Dorsolateral prefrontal cortex (tissue), 122 donors: ENCODE measurements at places on chromosomes 1 and 21.

DNA sequence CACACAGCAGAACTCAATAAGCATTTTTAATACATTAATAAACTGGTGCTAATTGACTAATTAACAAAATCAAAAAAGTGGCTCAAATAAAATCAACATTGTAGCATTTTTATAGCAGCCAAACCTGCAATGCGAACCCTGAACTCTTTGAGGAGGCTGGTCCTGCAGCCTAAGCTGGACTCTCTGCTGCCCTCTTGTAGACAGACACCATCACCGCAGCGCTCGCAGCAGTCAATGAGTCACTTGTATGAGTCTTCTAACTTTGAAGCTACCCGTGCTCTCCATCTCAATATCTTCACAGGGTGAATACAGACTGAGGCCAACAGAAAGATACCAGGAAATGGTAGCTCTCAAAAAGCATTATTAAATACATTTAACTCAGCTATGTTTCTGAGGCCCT is 9.7 kb upstream of the KRTAP7-1 start:
- no peak for DNase-seq

GRCh38 chr1:201763455-201764140 is 65.4 kb upstream of the IPO9 start:
- DNase-seq, result no peak

DNA sequence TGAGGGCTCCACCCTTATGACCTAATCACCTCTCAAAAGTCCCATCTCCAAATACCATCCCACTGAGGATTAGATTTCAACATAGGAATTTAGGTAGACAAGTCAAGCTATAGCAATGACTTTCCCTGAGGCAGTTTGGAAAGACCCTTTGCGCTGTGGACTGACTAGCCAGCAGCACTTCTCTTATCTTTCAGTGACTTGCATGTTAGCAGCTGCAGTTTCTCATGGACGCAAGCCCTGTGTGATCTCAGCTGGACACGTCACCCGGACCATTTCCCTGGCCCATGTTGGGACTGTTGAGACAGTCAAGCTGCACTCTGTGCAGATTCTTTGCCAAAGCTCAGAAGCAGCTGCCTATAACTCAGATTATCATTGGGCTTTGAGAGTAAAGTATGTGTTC is 408.1 kb upstream of the USP24 start:
- DNase-seq, result no peak

DNA sequence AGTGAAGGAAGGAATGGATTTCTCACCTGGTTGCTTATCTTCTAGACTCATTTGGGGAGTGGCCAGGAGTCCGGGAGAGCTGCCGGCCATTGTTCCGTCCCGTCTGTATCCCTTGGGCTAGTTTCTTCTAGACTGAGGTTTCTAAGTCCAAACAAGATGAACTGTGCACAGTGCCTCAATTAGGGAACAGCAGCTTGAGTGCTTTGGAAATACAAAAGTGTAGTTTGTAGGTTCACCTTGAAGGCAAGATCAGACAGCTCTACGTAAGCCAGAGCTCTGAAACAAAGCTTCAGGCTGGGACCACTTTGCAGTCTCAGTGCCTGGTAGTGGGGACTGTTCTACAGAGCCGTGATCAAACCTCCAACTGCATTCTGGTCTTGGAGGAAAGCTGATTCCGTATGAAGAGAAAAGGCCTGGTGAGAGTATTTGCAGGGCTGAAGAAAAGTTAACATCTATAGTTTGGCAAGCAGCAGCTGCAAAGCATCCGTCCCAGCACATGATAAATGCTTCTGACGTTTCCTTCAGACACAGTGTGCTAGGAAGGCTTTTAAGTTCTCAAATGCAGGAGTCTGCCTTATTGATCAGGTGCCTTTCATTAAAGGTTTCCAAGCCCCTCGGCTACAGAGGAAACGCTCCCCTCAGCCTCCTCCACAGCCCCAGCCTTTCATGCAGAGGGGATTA is 432.8 kb downstream of the KIF26B start:
- no peak for DNase-seq

DNA sequence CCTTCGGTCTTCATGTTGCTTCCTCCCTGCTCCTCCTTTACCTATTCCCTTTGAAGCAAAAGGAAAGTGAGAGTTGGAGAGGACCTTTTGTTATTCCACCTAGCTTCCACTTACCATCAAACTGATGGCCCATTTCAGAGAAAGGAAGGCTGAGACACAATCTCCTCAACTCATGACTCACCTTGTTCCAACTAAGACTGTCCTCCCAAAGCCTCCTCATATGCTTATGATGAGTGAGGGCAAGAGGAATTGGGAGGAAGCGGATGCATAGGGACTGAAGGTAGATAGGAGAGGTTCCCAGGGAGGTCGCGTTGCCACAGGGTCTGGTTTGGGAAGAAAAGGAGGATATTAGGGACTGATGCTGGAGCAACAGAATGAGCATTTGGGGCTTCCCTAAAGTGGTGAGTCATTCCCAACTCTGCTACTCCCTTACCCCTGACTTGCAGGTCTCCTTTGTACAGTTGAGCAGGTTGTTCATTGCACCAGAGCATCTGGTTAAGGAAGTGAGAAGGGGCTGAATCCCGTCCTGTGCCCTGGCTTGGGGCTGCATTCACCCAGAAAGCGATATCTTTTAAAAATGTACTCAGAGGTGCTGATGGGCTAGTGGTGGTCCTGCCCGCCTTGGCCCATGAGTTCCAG is 35.0 kb downstream of the LGR6 start:
- no peak for DNase-seq
